ENCODE measurements at places on chromosomes 11 and 22.

DNA sequence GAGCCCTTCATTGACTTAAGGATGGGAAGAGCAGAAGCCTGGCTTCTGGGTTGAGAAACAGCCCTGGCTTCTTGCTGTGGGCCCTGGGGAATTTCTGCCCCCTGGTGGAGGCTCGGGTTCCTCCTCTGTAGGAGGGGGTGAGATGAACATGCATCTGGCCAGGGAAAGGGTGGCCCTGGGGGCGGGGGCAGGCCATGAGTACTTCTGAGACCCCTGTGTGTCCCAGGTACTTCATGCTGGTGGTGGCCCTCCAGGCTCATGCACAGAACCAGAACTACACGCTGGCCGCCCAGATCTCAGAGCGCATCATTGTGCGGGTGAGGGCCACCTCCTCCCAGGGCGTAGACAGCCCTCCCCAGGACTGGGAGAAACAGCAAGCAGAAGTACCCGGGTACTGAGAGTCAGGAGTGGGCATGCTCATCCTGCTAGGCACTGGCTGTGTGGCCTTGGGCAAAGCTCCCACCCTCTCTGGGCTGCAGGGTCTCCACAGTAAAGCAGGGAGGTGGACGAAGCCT is 15.8 kb downstream of the TMEM258 start:
- peak; percentile 44 for DNase-seq

- DNase-seq = no peak
Observed at GRCh38 chr11:108596701-108597100, 3.1 kb upstream of the EXPH5 start.

GRCh38 chr22:49373801-49374226 is 453.9 kb downstream of the BRD1 start:
- DNase-seq = no peak

DNA sequence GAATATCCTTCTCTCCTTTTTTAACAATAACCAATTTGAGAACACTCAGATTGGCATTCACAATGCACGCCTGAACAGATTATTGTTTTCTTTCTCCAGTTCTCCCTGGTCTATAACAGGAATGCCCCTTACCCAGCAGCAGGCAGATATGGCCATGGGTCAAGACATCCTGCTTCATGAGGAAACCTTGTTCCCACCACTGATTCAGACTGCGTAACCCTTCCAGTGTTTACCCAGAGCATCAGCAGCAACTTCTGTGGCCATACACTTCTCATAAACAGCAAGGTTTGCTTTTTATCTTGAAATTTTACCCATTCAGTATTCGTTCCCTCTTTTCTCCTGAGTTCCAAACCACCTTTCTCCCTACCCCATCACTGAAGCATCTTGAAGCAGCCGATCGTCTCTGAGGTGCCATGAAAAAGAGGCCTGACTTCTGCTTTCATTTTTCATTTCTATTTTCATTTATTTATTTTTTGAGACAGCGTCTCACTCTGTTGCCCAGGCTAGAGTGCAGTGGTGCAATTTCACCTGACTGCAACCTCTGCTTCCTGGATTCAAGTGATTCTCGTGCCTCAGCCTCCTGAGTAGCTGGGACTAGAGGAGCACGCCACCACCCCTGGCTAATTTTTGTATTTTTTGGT is 9.6 kb downstream of the PTS start:
- DNase-seq = no peak

DNA sequence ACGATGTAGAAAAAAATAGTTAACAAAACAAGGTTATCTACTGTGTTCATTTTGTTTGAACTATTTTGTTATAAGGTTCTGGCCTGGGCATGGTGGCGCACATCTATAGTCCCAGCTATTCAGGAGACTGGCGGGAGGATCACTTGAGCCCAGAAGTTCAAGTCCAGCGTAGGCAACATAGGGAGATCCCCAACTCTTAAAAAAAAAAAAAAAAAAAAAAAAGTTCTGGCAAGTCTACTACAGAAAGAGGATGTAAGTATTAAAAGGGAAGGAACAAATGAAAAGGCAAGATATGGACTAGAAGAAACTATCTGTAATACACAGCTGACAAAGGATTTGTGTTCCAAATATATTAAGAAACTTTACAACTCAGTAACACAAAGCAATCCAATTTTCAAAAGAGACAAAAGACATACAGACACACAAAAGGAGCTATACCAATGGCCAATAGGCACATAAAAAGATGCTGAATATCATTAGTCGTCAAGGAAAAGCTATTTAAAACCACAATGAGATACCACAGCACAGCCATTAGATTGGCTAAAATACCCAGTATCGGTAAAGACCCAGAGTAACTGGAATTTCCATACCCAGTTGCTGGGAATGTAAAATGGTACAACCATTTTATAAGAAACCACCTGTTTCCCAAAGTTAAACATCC is 27.4 kb downstream of the RRAS2 start:
- no peak for DNase-seq

DNA sequence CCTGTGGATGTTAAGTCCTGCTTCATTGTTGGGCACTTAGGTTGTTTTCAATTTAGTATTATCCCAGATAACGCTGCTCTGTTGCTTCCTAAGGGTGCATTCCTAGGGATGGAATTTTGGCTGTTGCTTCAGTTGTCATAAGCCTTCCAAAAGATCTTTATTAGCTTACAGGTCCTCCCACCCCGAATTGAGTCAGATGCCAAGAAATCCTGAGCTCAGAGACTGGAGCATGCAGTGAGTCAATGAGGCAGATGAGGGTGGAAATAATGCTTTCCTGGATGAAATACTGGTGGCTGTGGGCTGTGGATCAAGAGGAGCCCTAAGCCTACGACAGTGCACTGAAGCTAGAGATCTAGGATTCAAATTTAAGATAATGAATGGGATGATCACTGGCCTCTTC is 10.7 kb upstream of the IL18BP start:
- DNase-seq = no peak

DNA sequence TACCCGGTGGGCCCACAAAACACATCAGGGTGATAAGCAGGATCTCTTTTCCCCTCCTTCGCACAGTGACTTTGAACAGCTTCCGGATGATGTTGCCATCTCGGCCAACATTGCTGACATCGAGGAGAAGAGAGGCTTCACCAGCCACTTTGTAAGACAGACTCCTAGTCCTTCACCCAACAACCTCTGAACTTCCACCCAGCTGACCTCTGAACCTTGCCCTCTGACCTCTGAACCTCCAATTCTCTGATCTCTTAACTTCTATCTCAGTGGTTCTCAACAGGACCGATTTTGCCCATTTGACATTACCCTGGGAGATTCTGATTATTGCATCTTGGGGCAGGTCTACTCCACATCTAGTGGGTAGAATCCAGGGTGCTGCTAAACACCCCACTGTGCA is 3.2 kb downstream of the NCF4 start:
- no peak for DNase-seq

DNA sequence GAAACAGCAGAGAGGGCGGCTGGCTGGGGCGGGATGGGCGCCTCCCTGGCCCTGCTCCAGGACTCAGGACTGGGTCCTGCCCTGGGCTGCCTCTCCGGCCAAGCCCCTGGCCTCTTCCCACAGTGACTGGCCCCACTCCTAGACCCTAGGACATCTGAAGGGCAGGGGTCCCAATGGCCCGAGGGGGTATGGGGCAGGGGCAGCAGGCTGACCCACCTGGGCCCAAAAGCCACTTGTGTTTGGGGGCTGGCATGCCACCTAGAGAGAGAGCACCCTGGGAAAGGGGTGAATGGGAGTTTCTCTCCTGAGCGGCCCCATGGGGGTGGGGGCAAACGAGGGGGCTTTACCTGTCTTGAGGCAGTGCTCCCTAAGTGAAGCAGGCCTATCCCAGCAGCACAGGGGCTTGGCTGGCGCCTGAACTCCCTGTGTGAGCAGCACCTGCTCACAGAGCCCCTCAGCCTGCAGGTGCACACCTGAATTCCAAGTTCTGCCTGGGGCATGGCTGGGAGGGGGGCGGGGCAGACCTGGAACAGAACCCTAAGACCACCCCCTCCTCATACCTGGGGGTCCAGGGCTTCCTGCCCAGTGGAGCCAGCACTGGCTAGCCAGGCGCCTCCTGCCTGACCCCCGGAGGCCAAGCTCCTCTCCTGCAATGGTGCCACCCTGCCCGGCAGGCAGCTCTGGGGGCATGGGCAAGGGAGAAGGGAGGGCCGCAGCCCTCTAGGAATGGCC is 16.9 kb downstream of the DUSP8 start:
- DNase-seq = no peak

- DNase-seq = no peak
Observed at GRCh38 chr22:40001800-40002577, 7.2 kb downstream of the FAM83F start.

- no peak for DNase-seq
Observed at GRCh38 chr22:33057363-33057995, 702 bp downstream of the SYN3 start.

- no peak for DNase-seq
Observed at GRCh38 chr22:30626413-30626812, 9.2 kb upstream of the SLC35E4 start.

DNA sequence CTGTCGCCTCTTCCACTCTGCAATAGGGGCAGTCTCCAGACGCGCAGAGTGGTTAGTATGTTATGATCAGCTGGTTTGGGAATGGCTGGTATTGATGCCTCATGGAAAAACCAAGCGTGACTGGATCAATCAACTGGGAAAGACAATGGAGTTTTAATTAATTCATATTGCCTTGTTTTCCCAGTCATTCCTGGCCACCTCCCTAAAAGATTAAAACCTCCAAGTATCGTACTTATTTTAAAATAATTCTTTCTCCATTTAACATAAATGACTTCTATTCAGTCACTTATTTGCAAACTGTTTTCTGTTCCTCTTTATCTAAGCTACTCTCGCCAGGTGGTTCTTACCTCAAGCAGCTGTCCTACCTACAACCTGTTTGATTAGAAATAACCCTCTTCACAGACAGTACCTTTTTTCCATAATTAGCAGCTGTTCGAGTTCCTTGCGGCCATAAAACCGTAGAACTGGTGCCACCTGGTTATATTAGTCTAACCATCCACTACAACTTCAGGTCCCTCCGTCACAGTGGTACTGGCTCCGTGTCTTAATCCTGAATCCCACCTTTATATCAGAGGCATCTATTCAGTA is 898 bp downstream of the ZNF215 start:
- no peak for DNase-seq

- DNase-seq = no peak
Observed at GRCh38 chr11:66335531-66336233, 552 bp downstream of the RIN1 start.

- no peak for DNase-seq
Observed at GRCh38 chr11:16856022-16856471, 117.6 kb downstream of the C11orf58 start.

DNA sequence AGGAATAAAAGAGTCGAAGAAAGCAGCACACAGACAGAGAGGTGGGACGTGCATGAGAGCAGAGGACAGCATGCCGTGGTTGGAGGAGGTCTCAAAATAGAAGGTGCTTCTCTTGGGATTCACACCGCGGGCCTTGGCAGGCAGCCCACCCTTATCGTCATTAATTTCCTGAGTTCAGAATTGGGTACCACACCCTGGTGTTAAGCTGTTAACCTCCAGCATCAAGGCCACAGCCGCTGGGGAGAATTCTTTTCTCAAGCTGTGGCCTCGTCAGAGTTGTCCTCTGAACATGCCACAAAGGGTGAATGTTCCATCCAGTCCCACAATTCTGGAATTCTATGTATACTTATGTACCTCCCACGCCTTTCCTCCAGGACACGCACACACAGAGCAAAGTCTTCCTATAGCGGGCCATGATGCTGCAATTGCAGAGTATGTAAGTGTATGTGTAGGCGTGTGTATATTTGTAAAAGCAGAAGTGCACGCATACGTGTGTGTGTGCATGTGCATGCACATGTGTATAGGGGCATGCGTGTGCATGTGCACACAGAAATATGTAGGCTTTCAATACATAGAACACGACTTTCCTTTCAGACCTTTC is 39.0 kb downstream of the ADAMTS8 start:
- DNase-seq = no peak

- DNase-seq = no peak
Observed at GRCh38 chr11:75759832-75760231, 8.7 kb upstream of the DGAT2 start.

- DNase-seq = no peak
Observed at GRCh38 chr11:60946601-60947264, 5.2 kb downstream of the SLC15A3 start.

DNA sequence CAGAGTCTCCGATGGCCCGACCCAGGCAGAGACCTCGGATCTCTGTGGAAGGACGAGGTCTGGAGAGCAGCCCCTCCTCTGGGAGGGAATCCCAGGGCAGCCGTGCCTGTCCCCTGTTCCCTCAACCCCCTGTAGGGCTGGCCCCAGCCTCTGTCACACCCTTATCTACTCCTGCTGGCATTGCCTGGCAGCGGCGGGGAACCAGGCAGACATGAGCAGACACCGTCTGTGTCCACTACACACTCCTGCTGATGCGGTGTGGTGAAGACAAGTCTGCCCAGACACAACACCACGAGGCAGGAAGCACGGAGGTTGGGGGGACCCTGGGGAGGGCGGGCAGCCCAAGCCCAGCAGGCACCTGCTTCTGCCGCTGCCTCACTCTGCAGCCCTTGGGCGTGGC is 52.5 kb upstream of the A4GALT start:
- DNase-seq = no peak

GRCh38 chr22:19434401-19434800 is 2.1 kb downstream of the MRPL40 start:
- DNase-seq = no peak

DNA sequence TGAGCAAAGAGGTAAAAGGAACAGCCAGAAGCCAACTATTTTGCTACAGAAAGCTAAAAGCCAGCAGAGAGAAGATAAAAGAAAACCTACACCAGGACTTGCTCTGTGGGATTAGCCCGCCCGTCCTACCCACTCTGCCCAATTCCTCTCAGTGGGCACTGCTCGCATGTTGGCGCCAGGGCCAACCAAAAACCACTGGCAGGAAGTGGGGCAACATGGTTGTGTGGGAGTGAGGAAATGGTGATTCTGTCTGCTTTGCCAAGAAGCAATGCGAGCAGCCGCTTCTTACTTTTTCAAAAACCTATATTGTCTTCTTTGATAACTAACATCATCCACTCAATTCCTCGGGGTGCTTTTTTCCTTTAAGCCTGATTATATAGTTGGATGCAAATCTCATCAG is 14.2 kb upstream of the APOA1 start:
- DNase-seq = peak; percentile 13

- no peak for DNase-seq
Observed at GRCh38 chr22:28464127-28464526, 215.5 kb downstream of the TTC28 start.

GRCh38 chr11:73389134-73389525 is 12.9 kb downstream of the RELT start:
- no peak for DNase-seq

GRCh38 chr11:92322225-92322624 is 97.6 kb downstream of the FAT3 start:
- DNase-seq = no peak

- no peak for DNase-seq
Observed at GRCh38 chr11:95599959-95600586, 189.5 kb downstream of the FAM76B start.
